Stimulated activated CD4-positive, alpha-beta T cell treated with anti-CD3 and anti-CD28 coated beads, TNF-alpha, amount 100 ng/mL, for 48 hours (primary cell): ENCODE measurements at places on chromosomes 7 and 10.

DNA sequence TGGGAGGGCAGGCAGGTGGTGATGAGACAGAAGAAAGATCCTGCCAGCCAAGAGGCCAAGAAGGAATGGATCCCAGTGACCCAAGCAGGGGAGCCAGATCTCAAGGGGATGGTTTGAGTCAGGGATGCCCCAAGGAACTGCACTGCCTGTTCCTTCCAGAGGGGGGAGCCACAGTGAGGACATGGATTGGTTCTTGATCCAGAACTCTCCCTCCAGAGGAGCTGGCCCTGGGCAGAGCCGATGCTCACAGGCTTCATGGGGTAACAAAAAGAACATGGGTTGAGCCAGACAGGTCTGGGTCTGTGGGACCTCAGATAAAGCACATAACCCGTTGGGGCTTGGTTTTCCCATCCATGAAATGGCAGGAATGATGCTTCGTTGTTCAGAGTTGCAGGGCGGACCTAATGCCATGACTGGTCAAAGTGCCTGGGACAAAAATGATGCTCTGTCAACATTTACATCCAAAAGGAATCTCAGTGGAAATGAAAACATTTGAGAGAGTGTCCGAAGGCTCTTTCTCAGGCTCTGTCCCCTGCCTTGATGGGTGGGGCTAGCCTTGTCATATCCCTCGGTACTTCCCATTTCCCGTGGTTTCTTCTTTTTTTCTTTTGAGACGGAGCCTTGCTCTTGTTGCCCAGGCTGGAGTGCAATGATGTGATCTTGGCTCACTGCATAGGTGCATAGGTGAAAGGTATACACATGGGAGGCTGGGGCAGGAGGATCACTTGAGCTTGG lies 4.7 kb upstream of the DENND2A start:
- no peak for DNase-seq

- DNase-seq: no peak
Observed at GRCh38 chr7:24921362-24921679, 58.7 kb downstream of the OSBPL3 start.

DNA sequence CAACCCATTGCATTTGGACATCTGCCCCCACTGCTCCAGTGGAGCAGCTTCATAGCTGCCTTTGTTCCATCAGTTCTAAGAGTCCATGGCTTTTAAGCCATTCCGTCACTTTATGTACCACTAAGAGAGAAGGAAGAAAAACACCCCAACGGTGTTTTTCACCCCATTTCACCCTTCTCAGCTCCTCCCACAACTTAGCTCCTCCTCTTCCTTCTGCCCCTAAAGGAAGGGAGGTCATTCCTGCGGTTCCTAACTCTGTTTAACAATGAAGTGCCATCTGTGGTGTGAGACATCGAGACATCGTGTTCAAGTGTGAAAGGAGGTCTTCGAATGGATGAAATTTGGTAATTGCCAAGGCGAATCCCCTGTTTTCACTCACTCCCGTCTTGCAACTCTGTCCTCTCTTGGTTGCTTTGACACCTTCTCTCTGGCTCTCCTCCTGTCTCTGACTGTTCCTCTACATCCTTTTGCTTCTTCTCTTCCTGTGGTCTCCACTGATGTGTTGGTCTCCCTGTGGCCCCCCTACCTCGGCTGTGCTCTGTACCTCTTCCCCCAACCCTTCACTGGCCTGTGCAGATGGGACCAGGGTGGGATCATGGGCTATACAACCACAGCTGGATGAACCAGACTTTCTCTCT lies 23.0 kb downstream of the SMKR1 start:
- DNase-seq: no peak

DNA sequence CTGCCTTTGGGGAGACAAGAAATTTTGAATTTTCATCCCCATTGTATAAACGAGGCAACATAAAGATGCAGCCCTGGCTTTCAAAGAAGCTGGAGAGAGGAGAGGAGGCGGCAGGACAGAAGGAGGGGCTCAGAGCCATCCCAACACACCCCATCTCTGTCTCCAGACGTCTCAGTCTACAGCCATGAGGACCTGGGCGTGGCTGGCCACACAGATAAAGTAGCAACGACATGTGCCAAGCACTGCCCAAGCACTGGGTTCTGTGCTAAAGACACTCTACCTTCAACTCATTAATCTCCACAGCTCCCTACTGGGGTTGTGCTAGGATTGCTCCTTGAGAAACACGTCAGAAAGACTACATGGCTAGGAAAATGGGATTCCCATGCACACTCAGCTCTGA lies 65.2 kb downstream of the DLG5 start:
- DNase-seq: no peak

GRCh38 chr10:97335188-97335619 lies 675 bp upstream of the FRAT2 start:
- no peak for DNase-seq

DNA sequence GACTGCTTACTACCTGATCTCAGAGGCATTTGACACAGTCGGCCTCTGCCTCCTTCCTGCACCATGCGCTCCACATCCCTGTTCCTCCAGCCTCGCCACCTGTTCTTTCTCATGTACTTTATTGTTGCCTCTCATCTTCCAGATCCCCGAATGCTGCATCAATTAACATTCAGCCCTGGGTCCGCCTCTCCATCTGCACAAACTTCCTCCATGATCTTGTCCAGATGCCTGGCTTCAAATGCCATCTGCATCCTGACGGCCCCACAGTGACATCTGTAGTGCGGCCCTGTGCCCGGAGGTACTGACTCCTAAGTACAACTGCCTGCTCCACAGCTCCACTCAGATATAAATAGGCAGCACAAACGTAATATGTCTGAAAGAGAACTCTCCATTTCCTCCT lies 51.2 kb upstream of the STK17A start:
- DNase-seq: no peak

- no peak for DNase-seq
Observed at GRCh38 chr7:95520136-95520535, 34.4 kb downstream of the ASB4 start.

GRCh38 chr10:23197416-23197861 lies 5.3 kb downstream of the PTF1A start:
- DNase-seq: no peak
